ENCODE measurements at places on chromosomes 7 and 10.

DNA sequence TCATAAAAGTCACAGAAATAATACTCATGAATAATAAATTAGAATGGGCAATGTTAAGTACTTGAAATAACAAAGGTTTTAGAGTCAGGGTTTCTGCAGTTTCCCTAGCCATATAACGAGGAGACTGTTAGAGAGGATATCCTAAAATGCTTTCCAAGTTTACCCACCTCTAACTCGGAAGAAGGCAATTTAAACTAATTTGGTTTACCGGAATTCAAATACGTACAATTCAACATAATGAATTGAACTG, 351 bp upstream of the RPS24 start:
- DNase-seq: no peak

GRCh38 chr7:2759736-2760097, 71.7 kb downstream of the AMZ1 start:
- DNase-seq: no peak

GRCh38 chr10:88116971-88117626, 253.7 kb downstream of the PTEN start:
- no peak for DNase-seq

GRCh38 chr10:48501787-48502771, 102.8 kb downstream of the ARHGAP22 start:
- DNase-seq: no peak

Measured in endothelial cell of umbilical vein (primary cell).